ENCODE measurements at places on chromosomes 1 and 21.

DNA sequence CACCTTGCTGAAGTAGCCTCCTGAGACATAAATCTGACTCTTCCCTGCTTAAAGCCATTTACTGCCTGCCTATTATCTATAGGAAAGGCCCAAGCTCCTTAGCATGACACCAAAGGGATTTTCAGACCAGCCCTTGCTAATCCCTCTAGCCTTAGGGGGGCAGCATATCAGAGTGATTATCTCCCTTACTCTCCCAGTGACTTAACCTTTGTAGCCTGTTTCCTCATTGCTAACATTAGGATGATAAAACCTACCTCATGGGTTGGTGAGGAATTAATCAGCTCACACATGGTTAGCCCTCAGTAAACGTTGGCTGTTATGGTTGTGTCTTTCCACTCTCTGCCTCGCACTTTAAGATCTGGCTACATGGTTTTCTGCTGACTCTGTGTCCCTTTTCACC lies 70.1 kb downstream of the ROR1 start:
- no peak for DNase-seq

- peak; percentile 50 for DNase-seq
These were observed 23.9 kb downstream of the DNAJC8 start for GRCh38 chr1:28208818-28209441.

GRCh38 chr1:205338011-205338410 lies 16.5 kb upstream of the NUAK2 start:
- no peak for DNase-seq

- DNase-seq, result no peak
These were observed 9.7 kb upstream of the MYBPHL start for GRCh38 chr1:109316506-109316905.

- DNase-seq, result peak; percentile 18
These were observed 113.5 kb downstream of the PRDM2 start for GRCh38 chr1:13813398-13814012.

GRCh38 chr1:79969886-79970285 lies 963.4 kb upstream of the ADGRL4 start:
- no peak for DNase-seq

DNA sequence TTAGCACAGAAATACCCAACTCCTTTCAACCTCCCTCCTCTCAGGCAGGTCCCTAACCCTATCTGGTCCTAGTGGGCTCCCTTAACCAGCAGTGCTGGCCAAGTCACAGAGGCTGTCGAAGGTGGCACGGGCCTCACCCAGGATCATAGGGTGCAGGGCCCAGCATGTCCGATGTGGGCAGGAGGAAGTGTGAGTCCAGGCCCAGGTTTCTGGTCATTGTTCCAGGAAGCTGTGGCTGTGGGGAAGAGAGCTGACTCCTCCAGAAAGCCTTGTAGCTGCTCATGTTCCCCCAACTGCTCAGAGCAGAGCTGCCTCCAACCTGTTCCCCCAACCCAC lies 2.4 kb downstream of the CCDC17 start:
- DNase-seq, result no peak

- DNase-seq, result no peak
These were observed 973.7 kb downstream of the LTN1 start for GRCh38 chr21:28018741-28019669.

DNA sequence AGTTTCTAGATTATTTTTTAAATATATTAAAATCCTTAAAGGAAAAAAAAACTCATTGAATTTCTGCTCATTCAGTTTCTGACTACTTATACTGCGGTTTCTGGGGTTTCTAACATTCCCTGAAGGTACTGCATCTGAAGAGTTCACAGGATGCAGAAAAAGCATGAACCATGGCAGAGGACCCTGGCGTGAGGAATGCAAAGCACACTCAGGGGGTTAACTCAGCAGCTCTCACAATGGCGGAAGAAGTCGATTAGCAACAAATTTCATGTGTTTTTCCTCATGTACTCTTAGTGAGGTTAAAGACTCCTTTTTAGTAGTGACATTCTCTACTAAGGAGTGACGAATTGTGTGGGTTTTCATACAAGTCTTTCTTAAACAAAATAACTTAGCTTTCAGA lies 975.6 kb downstream of the NCAM2 start:
- no peak for DNase-seq

- no peak for DNase-seq
These were observed 2.6 kb downstream of the KCNA3 start for GRCh38 chr1:110672001-110672752.

DNA sequence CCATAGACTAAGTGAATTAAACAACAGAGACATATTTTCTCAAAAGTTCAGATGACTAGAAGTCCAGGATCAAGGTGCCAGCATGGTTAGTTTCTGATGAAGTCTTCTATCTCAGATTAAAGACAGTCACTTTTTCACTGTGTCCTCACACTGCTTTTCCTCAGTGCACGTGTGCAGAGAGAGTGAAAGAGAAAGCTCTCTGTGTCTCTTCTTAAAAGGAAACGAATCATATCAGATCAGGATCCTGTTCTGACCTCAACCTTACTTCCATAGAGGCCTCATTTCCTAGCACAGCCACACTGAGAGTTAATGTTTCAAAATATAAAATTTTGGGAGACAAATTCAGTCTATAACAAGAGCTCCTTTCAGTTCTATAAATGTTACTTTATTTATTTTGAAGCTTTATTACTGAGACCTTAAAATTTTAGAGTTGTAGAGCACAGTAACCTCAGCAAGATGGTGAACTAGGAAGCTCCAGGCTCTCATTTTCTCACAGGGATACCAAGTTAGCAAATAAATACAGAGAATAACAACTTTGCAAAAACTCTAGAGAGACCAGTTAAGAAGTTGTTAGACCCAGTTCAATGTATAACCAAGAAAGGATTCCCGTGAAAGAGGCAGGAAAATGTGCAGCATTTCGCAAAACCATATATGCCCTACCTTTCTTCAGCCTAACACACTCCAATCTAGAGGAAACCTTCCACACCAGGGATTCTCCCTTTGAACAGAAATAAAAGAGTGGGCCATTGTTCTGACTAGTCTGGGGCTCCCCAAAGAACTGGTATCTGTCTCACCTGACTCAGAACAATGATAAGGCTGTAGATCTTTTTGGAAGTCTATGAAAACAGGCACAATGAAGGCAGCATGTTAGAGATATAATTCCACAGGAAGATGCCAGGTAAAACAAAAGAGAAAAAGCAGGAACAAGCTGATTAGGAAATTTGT lies 372.2 kb downstream of the MRPL39 start:
- DNase-seq, result no peak

DNA sequence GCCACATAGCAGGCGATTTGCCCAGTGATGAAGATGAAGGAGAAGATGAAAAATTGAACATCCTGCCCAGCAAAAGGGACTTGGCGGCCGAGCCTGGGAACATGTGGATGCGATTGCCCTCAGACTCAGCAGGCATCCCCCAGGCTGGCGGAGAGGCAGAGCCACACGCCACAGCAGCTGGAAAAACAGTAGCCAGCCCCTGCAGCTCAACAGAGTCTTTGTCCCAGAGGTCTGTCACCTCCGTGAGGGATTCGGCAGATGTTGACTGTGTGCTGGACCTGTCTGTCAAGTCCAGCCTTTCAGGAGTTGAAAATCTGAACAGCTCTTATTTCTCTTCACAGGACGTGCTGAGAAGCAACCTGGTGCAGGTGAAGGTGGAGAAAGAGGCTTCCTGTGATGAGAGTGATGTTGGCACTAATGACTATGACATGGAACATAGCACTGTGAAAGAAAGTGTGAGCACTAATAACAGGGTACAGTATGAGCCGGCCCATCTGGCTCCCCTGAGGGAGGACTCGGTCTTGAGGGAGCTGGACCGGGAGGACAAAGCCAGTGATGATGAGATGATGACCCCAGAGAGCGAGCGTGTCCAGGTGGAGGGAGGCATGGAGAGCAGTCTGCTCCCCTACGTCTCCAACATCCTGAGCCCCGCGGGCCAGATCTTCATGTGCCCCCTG lies 3.3 kb downstream of the ZBTB18 start:
- DNase-seq, result no peak

DNA sequence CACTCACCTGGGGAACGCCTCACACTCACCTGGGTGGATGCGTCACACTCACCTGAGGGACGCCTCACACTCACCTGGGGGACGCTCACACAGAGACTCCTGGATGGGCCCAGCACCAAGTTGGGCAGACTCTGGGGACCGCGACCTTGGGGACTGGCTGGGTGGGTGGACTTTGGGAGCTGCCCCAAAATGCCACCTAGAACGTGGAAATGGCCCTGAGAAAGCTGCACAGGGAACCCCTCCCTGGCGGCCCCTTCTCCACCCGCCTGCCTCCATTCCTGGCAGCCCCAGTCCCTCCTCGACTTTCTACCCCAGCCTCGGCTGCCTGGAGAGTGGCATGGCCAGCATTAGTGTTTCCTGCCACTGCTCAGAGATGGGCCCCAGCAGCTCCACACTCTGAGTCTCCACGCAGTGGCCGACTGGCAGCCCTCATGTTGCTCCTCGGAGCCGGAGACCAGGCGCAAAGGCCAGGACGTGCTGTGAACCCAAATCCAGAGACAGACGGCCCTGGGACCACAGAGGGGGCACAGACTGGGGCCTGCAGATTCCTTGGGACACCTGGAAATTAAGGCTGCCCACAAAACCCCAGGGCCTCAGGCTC lies 46.5 kb upstream of the ACTRT2 start:
- no peak for DNase-seq

Data from COLO829 (cell line).